ENCODE measurements at places on chromosomes 3 and 15.

DNA sequence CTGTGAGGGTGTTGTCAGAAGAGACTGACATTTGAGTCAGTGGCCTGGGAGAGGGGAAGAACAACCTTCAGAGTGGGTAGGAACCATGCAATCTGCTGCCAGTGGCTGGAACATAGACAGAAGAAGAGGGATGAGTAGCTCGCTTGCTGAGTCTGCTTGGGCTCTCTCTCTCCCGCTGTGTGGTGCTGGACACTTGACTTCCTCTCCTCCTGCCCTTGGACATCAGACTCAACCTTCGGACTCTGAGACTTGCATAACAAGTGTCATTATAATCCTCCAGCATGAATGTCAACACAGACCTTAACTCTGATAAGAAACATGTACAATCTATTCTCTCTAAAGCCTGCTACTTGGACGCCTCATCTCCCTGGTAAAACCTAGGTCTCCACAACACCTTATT lies 5.9 kb upstream of the NMD3 start:
- DNase-seq = no peak

GRCh38 chr3:100463646-100464155 lies 28.7 kb upstream of the TMEM45A start:
- DNase-seq = no peak

GRCh38 chr3:61783993-61784718 lies 222.8 kb downstream of the PTPRG start:
- DNase-seq = no peak

DNA sequence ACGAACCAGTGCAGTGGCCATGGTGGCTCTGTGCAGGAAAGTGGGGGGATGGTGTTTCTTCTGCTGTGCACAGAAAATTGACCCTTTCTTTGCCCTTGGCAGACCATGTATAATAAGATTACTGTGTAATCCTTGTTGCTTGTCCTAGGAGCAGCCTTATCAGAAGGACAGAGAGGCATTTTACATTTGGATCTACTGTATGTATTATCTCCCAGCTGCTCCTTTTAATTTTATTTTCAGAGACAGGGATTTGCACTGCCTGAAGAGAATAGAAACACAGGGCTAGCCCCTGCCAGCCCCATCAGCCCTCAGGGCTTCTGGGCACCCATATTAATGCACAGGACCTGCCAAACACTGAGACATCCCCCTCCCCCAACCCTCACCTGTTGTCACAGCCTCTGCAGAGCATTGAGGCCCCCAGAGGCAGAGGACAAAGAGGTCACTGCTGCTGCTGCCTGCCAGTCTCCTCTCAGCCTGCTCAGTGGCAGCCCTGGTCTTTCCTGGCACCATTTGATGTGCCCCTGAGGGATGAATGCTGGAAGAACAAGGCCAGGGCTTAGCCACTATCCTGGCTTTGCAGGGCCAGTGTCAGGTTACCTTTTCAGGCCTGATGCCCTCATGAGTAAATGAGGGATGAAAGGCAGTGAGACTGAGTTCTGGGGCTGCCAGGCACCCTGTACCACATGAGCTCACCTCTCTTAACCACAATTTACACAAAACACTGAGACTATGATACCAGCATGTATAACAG lies 533.4 kb downstream of the NTRK3 start:
- no peak for DNase-seq

GRCh38 chr3:25515171-25515570 lies 87.1 kb downstream of the RARB start:
- no peak for DNase-seq

GRCh38 chr3:193407112-193407511 lies 28.6 kb upstream of the ATP13A5 start:
- no peak for DNase-seq

DNA sequence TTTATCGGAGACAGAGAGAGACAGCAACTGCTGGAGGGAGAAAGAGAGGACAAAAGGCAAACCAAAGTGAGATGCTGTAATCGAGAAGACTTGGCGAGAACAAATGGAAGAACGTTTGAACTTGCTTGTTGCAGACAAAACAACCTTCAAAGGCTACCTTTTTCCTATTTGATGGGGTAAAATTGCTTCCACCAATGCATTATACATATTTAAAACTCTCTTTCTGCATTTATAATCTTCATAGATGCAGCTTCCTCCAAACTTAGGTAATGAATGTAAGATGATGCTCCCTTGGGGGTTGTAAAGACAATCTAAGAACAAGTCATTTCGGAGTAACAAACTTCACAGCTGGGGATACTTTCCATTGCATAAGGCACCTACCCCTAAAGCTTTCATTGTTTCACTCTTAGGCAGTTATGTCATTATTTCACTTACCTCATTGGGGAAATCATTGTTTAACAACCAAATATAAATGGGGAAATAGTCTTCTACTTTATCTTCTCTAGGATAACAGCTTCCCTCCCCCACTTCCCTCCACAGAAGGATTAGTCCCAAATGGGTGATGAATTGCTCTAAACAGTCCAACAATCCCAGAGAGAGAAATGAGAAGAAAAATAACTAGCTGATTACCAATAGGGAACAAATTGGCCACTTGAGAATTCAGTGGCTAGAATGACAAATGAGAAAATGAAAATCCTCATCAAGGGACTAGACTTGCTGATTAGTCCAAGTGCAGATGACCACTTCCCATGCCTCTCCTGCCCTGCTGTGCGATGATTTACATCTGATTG lies 269.8 kb upstream of the ADAMTS9 start:
- no peak for DNase-seq

- DNase-seq = no peak
Measured at GRCh38 chr3:189862385-189862998, 231.3 kb downstream of the TP63 start.

DNA sequence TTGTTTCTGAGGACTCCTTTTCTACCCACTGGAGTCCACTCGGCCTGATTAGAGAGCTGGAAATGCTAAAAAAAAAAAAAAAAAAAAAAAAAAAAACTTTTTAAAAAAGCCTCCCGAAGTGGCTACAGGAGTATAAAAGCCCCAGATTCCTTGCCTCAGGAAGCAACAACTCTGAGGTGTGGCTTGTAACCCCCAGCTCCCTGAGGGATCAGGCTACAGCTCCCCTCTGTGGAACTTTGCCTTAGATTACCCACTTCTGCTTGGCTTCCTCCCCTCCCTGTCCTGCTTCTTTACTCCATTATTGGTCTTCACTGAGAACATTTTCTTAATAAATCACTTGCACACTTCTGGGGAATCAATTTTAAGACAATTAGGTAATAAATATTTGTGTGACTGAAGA lies 49.7 kb upstream of the GADL1 start:
- DNase-seq = no peak

DNA sequence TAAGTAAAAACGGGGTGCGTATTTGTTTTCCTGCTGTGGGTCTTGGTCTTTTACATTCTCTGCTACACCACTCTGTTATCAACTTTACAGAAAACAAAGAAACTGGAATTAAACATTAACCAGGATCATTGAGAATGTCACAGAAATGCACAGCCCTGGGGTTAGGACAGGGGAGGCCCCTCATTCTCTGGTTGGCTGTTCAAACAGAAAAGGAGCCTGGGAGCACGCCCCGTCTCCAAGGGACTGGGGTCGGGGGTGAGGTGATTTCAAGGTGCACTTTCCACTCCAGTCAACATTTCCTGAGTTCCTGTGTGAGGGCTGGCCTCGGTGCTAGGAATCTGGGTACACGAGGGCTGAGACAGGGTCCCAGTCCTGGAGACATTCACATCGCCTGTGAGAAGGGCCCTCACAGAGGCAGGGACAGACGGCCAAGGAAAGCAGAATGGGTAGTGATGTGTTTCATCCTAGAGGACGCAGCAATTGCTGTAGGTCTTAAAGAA lies 30.3 kb downstream of the CPN2 start:
- no peak for DNase-seq

GRCh38 chr15:72217216-72217615 lies 13.8 kb downstream of the PKM start:
- DNase-seq = no peak

DNA sequence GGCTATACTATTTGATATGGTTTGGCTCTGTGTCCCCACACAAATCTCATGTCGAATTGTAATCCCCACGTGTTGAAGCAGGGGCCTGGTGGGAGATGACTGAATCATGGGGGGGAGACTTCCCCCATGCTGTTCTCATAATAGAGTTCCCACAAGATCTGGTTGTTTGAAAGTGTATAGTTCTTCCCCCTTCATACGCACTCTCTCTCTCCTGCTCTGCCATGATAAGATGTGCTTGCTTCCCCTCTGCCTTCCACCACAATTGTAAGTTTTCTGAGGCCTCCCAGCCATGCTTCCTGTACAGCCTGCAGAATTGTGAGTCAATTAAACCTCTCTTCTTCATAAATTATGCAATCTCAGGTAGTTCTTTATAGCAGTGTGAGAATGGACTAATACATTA lies 290.1 kb upstream of the CHRM5 start:
- no peak for DNase-seq

DNA sequence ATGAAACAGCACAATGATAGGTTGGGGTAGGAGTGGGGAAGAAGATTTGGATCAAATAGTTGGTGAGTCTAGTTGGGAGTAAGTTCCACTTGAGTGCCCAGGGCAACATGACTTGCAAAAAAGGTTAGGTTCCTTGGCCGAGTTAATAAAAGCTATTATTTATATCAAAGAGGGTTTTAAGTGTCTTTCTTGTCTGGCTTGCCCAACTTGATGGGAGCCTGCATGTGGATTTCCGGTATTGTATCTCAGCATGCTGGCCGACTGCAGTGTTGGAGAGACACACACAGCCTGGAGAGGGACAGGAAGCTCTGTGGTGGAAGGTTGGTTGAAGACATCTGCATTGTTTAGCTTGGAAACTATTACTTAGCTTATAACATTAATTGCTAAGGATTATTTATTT lies 449.5 kb upstream of the TBL1XR1 start:
- DNase-seq = no peak

DNA sequence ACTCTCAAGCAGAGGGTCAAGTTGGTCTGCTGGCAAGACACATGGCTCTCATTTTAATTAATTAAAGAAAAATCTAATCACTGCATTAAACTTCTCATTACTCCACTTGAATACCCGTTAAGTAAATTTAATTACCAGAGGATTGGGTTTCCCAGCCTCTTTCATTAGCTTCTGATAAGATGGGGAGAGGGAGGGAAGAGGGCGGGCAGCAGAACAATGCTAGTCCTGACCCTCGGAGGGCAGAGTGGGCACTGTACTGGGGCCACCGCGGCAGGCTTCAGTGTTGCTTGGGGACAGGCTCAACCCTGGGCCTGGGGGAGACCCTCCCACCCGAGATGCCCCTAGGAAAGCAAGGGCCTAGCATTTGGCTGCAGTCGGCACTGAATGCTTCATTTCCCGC lies 55.6 kb upstream of the LINGO1 start:
- no peak for DNase-seq

GRCh38 chr3:4889896-4890295 lies 89.3 kb upstream of the BHLHE40 start:
- DNase-seq = no peak

GRCh38 chr3:16373341-16373946 lies 108.4 kb downstream of the OXNAD1 start:
- no peak for DNase-seq

- DNase-seq = no peak
Measured at GRCh38 chr3:147407114-147407497, 763 bp upstream of the ZIC4 start.

DNA sequence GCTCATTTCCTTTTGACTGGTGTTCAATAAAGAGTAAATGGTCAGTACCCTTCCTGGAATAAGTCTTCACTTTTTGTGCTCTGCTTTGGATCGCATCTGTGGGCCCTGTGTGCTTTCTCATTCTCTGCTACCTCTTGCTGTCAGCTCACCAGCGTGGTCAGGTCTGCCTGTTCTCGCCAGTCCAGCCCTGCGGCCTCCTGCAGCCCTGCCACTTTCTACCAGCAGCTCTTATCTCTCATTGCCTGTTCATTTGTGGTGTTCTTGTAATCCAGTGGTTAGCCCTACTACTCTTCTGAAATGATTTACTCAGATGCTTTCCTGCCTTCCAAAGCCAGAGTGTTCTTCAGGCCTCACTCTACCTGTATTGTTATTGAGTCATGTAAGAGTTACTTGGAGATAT lies 54.8 kb downstream of the CHCHD6 start:
- no peak for DNase-seq

DNA sequence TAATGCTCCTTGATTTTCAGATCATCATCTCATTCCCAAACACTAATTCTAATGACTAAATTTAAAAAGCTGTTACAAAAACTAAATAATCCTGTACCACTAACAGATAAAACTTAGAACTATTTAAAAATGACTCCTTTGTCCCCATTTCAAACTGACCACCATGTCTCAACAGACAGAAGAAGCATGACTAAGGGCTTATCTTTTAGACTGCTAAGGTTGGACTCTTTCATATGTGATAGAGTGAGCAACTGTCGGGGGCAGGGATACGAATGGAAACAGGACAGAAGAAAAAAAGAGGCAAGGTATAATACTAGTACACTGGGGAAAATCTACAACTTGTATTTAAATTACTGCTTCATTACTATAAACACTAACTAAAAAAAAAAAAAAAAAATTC lies 23.3 kb downstream of the SNX4 start:
- no peak for DNase-seq

DNA sequence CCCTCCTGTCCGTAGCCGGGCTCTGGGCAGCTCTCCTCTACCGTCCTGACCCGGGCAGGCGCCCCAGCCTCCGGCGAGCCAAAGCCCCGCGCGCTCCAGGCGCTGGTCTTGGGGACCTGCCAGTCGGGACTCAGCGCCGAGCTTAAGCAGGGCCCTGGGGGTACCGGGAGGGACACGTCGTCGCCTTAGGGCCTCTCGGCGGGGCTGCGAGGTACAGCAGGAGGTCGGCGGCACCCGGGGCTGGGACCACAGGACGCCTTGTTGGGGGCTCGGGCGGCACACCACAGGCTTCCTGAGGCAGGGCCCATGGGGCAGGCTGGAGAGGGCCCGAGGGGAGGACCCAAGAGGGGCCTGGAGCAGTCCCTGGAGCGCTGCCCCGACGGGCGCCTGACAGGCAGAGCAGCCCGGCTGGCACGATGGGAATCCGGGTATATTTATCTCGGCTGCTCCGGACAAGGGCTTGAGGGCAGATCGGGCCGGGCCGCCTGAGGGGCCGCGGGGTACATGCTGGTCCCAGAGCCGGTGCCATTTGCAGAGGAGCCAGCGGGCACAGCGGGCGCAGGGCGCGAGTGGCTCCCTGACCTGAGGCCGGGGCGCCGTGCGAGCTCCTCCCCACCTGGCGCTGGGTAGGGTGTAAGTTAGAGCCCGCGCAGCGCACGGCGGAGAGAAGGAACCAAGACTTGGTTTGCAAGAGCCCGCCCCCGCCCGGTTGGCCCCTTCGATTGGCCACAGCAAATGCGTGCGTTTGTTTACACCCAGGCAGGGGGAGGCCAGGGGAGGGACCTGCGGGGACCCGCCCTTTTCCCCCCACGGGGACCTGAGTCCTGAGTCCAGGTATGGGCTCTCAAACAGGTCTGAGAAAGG lies 574 bp downstream of the SLC38A3 start:
- DNase-seq = no peak

- DNase-seq = no peak
Measured at GRCh38 chr3:102699819-102700140, 265.0 kb downstream of the ZPLD1 start.

GRCh38 chr3:31692751-31693150 lies 160.0 kb downstream of the STT3B start:
- DNase-seq = no peak

DNA sequence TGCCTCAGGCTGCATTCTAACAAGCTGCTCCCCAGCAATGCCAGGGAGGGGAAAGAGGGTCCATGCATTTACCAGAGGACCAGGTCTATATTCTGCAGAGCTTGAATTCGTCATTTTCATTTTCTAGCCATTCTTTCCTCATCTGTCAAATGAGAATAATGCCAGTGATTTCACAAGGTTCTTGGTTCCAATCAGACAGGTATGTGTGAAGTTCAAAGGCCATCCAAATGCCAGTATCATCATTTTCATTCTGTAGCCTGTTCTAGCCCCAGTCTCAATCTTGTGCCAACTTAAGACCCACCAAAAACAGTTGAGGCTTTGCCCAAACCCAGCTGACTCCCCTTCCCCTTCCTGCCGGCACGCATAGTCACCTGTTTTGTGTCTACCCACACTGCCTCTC lies 112.7 kb downstream of the IQSEC1 start:
- no peak for DNase-seq
